ENCODE measurements at places on chromosomes 6 and 20.

DNA sequence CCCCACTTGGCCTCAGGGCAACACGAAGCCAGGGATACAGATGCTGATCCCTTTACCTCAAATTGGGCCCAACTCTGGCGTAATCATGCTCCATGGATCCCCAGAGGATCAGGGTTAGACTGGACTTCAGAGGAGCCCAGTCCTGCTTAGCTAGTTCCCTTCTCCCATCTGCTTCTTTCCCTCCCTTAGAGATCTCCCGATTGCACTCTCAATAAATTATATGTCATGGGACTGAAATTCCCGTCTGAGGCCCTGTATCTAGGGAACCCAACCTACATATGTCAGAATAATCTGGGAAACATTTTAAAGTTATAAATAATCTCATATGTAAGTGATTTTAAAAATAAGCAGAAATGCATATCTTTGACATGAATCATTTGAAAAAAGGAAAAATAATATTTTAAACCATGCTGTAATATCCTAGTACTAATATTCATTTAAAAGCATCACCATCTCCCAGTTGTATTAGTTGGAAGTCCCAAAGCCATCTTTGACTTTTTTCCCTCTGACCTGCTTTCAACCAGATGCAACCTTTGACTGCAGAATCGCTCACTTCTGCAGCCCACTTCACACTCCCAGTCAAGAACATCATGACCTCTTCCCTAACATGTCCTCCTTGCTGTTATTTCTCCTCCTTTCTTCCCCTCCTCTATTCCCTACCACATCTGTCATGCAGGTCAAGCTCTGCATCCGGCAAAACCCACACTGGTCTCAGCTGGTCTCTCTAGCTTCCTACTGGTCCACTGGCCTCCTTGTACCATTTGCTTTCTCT lies 393.6 kb downstream of the BTBD3 start:
- DNase-seq: no peak

- no peak for DNase-seq
These were observed 3.9 kb upstream of the KIAA0408 start for GRCh38 chr6:127463056-127463455.

- no peak for DNase-seq
These were observed 1303.9 kb upstream of the GJE1 start for GRCh38 chr6:140828856-140829255.

DNA sequence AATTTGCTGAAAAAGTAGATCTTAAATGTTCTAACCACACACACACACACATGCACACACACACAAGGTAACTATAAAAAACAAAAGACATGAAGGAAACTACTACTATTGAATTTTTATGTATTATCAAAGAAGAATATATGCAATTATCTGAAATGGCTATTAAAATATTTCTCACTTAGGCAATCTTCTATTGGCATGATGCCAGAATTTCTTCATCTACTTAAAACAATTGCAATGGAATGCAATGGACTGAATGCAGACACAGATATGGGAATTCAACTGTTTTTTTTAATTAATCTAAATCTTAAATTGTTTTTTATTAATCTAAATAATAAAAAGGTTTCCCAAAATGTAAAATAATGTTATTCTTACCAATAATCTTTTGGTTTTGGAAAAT lies 152.6 kb upstream of the SMLR1 start:
- no peak for DNase-seq

GRCh38 chr6:167420858-167421766 lies 96.2 kb downstream of the TTLL2 start:
- no peak for DNase-seq

DNA sequence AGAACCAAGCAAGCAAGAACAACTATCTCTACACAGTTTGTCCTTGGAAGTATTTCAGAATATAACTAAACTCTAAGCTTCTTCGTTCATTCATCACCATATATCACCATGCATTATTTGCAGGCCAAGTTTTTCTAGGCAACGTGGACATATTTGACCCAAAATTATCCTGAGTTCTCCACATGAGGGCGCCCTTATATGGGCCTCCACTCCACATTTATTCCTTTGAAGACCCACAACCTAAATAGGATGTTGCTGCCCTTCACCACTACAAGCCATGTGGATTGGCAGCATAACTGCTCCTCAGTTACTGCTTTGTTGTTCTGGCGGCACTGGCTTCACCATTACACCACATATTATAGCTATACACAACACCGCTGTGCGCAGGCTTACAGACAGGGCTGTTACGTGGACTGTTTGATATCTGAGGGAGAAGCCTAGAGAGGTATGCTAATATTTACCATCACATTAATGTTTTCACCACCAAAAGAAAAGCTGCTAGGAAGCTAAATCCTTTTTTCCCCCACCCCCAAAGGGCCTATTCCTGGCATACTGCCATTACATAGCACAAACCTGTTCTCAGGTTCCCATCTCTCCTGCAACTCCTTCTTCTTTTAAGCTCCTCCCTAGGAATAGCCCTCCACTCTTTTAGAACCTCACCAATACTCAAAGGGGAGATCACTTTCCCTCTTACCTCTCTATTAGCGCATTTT lies 411.7 kb downstream of the C6orf118 start:
- no peak for DNase-seq

DNA sequence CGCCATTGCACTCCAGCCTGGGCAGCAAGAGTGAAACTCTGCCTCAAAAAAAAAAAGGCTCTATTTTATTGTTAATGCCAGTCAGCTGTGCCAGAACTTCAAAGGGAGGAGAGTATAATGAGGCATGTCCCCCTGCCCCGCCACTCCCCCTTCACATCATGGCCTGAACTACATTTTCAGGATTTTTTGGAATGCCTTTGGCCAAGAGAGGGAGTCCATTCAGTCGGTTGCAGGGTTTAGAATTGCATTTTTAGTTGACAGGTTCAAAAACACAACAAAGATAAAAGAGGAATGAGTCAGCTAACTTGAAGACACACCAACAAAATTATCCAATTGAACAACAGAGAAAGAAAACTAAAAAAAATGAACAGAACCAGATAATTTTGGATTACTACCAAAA lies 59.1 kb downstream of the CEP43 start:
- DNase-seq: no peak

DNA sequence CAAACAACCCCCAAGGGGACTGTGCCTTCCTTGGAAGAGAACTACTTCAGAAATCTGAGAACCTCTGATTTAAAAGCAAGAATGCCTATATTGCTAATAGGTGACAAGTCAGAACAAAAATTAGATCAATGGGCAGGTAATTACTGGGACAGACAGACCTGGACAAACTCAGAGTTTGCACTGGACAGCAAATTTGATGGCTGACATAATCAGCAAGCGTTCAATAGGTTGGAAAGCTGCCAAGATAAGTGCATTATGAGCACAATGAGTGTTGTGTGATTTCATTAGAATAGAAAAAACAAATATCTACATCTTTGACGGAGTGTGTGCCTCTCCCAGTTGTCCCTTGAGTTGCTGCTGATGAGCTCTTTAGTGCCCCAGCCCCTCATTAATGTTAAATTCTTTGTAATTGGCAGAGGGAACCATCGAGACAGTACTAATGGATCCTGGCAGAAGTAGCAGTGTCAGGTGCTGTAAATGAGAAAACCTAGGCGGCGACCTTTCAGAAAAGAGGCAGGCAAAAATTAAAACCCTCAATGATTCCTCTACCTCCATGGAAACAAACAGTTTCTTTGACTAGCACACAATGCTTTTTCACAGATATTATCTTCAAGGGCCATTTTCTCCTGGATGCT lies 116.5 kb upstream of the COL21A1 start:
- DNase-seq: no peak

DNA sequence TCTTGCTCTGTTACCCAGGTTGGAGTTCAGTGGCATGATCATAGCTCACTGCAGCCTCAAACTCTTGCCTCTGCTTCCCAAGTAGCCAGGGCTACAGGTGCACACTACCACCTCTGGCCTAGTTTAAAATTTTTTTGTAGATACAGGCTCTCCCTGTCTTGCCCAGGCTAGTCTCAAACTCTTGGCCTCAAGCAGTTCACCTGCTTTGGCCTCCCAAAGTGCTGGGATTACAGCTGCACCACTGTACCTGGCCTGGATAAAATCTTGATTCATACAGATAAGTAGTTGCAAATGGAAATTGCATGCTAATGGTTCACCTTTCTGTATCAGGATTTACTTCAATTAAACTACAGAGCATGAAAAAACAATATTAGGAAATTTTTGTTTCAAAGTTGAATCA lies 4.2 kb downstream of the CD2AP start:
- DNase-seq: no peak

DNA sequence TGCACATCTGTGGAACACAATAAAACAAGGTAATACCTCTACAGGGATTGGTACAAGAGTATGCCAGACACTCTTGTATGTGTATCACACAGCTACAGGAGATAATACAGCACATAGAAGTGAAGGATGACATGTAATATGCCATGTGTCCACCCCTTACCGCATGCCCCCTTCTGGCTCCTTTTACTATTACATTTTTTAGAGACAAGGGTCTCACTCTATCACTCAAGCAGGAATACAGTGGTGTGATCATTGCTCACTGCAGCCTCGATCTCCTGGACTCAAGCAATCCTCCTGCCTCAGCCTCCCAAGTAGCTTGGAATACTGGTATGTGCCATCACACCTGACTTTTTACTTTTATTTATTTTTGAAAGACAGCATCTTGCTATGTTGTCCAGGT lies 4.2 kb upstream of the NCR3 start:
- DNase-seq: no peak

DNA sequence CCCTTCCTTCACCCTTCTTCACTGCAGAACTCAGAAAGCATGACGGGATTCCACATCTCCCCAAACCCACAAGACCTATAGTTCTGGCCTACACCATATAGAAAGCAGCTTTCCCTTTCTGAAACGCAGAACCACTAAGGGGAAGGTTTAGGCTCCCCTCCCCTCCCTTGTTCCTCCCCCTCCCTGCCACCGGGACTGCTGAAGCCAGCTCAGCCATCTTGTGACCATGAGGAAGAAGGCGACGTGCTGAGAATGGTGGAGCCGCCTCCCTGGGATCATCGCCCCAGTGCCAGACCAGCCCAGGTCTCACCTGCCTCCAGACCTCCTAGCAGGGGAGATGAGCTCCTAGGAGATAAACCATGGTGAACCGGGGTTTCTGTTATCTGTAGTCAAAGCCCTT lies 19.6 kb downstream of the SERPINB6 start:
- no peak for DNase-seq

DNA sequence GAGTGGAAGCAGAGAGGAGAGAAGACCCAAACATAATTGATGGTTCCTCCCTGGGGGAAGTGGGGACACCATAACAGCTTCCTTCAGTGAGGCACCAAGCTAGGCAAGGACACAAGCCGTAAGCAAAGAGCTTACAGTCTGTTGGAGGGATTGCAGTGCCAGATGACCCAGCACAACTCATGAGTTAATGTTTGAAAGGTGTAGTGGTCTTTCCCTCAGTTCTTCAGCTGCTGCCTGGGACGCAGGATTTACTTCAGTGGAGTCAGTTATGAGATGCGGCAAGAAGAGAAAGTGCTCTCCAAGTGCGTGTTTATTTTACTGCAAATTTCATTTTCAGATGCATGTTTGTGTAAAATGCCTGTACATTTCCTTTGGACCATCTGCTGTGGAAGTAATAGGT lies 38.7 kb upstream of the SLC17A4 start:
- DNase-seq: no peak

DNA sequence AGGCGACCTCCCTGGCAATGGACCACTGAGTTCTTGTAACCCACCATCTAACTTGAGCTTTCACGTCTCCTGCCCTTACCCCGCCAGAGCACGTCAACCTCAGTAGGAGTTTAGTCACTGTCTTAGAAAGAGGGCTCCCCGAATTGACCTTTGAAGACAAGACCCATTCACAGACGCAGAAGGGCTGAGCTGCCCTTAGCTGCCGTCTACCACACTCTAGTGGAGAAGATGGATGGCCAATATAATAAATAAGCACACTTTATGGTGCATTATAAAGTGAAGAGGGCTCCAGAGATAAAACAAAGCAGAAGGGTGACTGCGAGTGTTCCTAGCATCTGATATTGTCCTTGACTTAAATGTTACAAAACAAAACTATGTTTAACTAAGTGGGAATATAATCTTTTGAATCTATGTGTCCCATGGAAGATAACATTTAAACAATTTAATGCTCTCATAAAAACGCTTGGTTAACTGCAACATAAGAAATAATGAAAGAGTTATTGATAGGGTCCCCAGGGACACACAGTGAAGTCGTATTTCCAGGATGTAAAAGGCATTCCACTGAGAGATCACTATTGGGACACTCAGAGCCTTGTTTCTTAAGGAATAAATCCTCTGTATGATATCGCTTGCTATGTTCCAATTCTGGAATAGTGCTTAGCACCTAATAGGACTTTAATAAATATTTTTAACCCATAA lies 261.1 kb downstream of the THBS2 start:
- DNase-seq: no peak

- no peak for DNase-seq
These were observed 64.3 kb downstream of the ISM1 start for GRCh38 chr20:13285408-13285807.

DNA sequence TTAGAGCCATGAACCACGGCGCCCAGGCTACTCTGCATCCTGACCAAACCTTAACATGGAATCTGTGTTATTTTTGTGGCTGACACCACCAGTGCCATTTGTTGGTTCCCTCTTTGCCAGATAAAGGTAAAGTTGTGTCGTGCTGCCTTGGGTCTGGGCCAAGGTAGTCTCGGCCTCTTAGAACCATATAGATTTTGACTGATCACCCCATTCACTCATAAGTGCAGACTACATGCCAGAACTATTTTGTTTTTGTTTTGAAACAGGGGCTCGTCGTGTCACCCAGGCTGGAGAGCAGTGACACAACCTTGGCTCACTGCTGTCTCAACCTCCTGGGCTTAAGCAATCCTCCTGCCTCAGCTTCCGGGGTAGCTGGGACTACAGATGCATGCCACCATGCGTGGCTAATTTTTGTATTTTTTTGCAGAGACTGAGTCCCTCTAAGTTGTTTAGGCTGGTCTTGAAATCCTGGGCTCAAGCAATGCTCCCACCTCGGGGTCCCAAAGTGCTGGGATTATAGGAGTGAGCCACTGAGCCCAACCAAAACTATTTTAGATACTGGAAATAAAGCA lies 19.2 kb upstream of the RIPOR3 start:
- DNase-seq: no peak

- no peak for DNase-seq
These were observed 502.4 kb downstream of the BCKDHB start for GRCh38 chr6:80608881-80609280.

DNA sequence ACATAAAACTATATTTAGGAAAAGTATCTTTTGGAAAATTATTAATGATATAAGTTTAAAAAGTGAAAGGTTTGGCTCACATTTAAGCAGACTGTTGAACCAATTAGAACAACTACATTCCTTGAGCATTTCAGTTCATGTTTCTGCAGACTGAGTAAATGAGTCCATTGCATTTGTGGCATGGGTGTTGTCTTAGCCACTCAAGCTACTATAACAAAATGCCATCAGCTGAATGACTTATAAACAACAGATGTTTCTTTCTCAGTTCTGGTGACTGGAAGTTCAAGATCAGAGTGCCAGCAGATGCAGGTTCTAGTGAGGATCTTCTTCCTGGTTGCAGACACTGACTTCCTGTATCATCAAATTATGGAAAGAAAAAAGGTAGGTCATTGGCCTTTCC lies 67.1 kb upstream of the SLC2A12 start:
- DNase-seq: no peak

DNA sequence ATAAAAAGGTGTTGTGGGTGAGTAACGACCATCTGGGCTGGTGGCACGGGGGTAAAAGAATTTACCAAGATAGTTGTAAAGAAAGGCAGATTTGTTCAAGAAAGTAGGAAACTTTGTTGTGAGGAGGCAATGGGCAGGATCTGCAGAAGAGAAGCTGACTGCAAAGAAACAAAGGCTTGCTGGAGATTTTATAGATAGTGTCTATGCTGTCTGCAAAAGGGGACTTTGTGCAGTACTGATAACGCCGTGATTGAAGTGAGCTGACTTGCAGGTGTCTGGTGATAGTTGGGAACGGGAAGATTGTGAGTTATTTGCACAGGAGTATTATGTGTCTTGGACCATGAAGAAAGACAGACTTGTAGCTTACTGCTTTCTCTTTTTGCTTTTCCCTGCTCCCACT lies 36.8 kb upstream of the GSTA3 start:
- DNase-seq: no peak

All from BJ (cell line).